Uterus (tissue), 4 donors: ENCODE measurements at places on chromosomes 2 and 18.

DNA sequence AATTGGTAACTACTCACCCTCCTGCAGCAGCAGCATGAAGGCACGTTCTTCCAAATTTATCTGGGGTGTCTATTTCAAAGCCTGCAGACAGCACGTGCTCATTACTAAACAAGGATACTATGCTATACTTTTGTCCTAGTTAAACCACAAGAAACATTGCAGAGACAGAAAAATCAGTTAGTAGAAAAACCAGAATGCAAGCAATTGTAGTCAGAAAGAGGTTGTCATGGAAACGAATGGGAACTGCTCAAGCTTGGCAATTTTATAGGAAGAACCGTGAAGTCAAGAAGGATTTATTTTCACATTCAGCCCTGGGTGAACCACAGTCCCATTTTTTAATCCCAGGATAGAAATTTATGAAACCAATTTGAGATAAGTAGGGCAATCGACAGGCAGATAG lies 162.2 kb upstream of the PGAP1 start:
- no peak overlapping the region for H3K4me3 ChIP-seq
- no peaks in the 10 kb centered on the region for H3K27me3 ChIP-seq
- no peak for DNase-seq

- no peak overlapping the region for H3K27ac ChIP-seq
- no peak for DNase-seq
- H3K4me1 ChIP-seq: no peaks in the 10 kb centered on the region
Observed at GRCh38 chr2:160247296-160248035, 47.4 kb upstream of the ITGB6 start.

DNA sequence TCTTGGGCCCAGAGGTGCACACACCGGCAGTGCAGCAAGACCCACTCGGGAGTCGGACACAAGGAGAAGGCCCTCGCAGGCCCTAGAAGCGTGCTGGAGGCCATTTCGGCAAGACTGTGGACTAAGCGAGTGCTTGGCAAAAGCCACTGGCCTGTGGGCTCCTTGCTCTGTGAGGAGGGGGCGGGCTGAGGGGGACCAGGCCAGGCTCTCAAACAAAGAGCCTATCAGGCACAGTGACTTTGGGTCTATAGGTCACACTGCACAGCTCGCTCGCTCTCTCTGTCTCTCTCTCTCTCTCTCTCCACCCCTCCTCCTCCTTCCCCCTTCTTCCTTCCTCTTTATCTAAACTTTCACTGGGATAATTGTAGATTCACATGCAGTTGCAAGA lies 23.6 kb upstream of the ZCCHC2 start:
- H3K4me1 ChIP-seq: no peaks in the 10 kb centered on the region
- DNase-seq: no peak
- H3K27ac ChIP-seq: no peak overlapping the region
- H3K36me3 ChIP-seq: no peaks in the 10 kb centered on the region
- no peaks in the 10 kb centered on the region for H3K27me3 ChIP-seq

DNA sequence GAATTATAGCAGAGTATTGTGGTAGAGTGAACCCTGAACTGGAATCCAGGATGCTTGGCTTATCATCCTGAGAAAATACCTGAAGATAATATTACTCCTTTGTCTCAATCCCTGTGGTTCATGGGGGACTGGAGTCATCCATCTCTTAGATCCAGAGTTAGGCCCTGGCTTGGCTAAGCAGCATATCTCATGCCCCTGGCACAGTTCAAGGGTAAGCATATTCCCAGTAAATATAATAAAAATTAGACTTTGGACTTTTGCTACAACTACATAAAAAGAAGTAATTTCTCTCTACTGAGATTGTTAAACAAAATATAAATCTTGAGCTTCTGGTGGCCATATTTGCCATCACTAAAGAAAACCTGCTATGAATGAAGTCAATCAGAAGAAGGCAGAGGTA lies 47.7 kb upstream of the STK39 start:
- DNase-seq: no peak
- no peaks in the 10 kb centered on the region for H3K4me1 ChIP-seq
- no peaks in the 10 kb centered on the region for H3K36me3 ChIP-seq
- no peaks in the 10 kb centered on the region for H3K27me3 ChIP-seq
- H3K27ac ChIP-seq: no peak overlapping the region

DNA sequence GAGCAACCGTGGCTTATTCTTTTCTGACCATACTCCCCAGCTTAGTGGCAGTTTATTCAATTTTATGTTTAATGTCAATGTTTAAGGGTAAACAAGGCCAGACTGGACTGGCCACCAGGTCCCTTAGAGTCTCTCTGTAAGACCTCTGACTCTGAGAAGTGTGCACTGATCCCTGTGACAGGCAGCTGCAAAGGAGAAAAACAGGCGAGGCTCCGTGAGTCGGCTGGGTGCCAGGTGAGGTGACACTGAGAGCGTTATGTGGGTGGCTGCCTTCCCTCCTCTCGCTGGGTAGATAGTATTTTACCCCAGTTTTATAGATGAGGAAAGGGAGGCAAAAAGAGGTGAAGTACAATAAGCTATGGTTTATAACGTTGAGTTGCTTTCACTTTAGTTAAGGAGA lies 139.4 kb upstream of the HDAC4 start:
- H3K27ac ChIP-seq: no peak overlapping the region
- no peaks in the 10 kb centered on the region for H3K4me1 ChIP-seq
- DNase-seq: no peak
- H3K4me3 ChIP-seq: no peak overlapping the region
- no peaks in the 10 kb centered on the region for H3K36me3 ChIP-seq
